ENCODE measurements at places on chromosomes 7 and 10.

DNA sequence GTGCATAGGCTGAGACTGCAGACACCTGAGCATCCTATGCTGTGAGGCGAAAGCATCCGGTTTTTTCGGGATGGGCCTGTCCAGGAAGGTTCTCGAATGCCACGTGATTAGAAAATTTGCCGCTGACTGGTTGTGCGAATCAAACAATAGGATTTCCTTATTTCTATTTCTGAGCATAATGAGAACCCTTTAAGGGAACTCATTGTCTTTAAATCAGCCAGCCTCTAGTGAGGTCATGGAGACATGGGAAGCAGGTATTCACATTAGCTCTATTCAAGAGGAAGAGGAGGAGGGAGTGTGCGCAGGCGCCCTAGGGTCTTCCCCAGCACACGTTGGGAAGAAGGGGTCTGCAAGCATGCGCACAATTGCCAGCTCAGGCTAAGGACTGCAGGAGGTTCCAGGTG is 5.6 kb downstream of the GIMAP1 start:
- DNase-seq, result no peak

DNA sequence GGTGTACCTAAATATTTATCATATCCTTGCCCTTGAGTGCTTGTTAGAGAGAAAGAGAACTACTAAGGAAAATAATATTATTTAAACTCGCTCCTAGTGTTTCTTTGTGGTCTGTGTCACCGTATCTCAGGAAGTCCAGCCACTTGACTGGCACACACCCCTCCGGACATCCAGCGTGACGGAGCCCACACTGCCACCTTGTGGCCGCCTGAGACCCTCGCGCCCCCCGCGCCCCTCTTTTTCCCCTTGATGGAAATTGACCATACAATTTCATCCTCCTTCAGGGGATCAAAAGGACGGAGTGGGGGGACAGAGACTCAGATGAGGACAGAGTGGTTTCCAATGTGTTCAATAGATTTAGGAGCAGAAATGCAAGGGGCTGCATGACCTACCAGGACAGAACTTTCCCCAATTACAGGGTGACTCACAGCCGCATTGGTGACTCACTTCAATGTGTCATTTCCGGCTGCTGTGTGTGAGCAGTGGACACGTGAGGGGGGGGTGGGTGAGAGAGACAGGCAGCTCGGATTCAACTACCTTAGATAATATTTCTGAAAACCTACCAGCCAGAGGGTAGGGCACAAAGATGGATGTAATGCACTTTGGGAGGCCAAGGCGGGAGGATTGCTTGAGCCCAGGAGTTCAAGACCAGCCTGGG is 11.4 kb downstream of the SERPINE1 start:
- peak; percentile 35 for DNase-seq

- DNase-seq, result no peak
Measured at GRCh38 chr7:143285806-143286521, 1.2 kb downstream of the TMEM139 start.

DNA sequence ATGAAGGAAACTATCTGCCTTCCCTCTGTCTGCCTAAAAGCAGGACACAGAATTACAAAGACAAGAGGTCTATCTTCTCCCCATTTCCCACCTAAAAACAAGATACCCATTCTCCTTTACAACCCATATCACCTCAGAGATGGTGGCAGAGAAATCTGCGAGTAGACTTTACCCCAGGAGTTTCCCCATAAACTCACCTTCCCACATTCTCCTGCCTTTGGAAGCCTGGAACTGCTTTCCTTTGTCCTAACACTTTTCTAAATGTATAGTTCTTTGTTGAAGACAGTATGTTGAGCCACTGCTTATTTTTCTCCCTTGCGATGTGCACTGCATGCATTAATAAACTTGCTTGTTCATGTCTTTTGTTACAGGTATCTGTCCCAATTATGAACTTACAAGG is 8.0 kb downstream of the SHTN1 start:
- DNase-seq, result no peak

DNA sequence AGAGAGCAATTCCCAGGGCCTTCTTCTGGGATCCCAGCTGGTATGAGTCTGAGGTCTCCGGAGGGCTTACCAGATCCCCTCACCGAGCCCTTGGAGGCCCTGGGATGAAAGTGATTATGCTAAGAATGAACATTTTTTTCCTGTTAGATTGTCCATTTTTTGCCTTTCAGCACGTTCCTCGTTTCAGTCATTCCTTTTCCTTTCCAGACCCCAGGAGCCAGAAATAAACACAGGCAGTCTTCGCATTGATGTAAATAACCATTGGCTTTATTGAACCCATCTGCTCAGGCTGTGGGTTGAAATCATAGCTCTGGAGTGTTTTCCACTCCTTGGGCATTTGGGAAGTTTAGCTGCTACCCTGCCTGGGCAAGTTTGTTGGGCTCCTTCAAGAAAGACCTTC is 320.9 kb upstream of the AUTS2 start:
- DNase-seq, result no peak

- DNase-seq, result no peak
Measured at GRCh38 chr10:103105462-103105861, 87.6 kb downstream of the NT5C2 start.

- no peak for DNase-seq
Measured at GRCh38 chr7:64686493-64687184, 20.7 kb downstream of the ZNF107 start.

GRCh38 chr10:43749145-43749576 is 100.5 kb upstream of the ZNF32 start:
- no peak for DNase-seq

- no peak for DNase-seq
Measured at GRCh38 chr7:35255443-35256255, 1.7 kb upstream of the TBX20 start.

DNA sequence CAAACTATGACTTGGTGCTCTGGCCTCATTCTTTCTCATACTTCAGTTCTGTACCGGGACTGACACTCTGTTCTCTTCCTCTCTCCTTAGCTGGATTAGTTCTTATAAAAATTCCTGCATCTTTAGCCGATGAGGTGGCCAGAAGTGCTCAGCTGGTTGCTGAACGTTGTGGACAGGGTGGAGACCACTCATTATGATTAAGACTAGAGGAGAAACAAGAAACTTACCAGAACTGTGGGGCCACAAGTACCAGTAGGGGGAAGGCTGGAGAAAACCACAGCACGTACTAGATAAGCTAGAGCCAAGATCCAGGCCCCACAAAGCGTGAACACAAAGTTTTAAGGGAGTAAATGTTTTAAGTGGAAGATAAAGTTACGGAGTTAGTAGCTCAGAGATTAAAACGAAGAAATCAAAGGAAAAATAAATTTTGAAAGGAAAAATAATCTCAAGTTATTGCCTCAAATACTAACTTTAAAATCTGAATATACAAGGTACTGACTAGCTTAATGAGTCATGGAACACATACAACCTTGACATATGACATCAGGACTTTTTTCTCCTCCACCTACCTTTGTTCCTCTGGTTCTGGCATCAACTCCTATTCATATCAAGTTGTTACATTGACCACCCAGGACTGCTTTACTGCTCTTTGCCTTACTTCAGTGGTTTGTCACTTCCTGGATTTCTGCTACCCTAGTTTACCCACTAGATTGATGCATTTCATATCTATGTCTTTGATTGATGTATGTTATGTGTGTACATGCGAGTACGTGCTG is 469.0 kb downstream of the TFEC start:
- DNase-seq, result no peak

DNA sequence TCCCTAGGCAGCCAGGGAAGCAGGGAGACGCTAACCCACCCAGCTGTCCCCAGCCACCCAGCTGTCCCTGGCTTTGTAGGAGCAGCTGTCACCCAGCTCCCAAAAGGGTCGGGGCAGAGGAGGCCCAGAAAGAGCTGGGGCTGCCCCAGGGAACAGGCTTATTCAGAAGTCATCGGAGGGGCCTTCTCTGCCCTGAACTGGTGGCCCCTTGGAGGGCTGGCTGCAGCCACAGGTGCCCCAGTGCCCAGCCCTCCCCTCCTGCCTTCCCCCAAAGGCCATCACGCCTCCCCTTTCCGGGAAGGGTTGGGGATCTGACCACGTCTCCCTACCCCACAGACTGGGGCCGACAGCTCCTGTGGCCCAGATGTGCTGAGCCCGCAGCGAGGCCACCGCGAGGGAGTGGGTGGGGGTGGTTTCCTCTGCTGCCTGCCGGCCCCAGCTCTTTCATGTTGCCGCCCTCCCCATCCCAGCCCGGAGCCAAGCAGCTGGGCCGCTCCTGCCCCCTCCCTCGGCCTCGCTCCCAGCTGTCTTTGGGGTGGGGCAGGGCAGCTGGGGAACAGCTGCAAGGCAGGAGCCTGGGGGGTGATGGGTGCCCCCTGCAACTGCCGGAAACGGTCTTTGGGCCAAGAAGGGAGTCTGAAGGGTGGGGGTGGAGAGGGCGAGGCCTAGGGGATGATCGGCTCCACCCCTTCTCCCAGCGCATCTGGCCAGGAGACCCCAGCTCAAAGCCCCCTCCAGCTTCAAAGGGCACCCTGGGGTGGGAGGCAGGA is 16.8 kb downstream of the TRIM8 start:
- DNase-seq, result peak; percentile 54

- DNase-seq, result peak; percentile 65
Measured at GRCh38 chr7:514651-515598, 4.7 kb downstream of the PDGFA start.

DNA sequence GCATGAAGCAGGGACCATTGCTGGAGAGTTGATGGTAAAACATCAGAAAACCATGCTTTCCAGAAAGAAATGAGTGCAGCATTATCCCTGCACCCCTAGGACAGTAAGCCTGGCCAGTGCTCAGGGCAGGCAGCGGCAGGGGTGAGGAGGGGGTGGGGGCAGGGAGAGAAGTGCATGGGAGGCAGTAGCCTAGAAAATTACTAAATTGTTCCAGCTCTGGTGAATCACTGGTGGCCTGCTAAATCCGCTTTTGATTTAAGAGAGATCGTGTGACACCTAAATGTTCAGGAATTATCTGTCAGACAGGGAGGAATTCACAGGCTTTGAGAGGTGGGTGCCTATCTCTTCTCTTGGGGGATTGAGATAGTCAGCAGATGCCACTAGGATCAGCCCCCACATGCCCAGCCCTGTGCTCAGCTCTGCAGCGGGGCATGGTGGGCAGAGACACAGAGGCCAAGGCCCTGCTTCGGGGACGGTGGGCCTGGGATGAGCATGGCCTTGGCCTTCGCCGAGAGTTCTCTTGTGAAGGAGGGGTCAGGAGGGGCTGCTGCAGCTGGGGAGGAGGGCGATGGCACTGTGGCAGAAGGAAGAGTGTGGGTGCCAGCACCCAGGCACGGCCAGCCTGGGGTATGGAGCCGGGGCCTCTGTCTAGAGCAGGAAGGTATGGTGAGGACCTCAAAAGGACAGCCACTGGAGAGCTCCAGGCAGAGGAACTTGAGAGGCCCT is 5.0 kb upstream of the AQP1 start:
- no peak for DNase-seq

- no peak for DNase-seq
Measured at GRCh38 chr10:51522858-51523257, 176.5 kb downstream of the CSTF2T start.

GRCh38 chr7:128323040-128323439 is 20.7 kb downstream of the RBM28 start:
- DNase-seq, result no peak

DNA sequence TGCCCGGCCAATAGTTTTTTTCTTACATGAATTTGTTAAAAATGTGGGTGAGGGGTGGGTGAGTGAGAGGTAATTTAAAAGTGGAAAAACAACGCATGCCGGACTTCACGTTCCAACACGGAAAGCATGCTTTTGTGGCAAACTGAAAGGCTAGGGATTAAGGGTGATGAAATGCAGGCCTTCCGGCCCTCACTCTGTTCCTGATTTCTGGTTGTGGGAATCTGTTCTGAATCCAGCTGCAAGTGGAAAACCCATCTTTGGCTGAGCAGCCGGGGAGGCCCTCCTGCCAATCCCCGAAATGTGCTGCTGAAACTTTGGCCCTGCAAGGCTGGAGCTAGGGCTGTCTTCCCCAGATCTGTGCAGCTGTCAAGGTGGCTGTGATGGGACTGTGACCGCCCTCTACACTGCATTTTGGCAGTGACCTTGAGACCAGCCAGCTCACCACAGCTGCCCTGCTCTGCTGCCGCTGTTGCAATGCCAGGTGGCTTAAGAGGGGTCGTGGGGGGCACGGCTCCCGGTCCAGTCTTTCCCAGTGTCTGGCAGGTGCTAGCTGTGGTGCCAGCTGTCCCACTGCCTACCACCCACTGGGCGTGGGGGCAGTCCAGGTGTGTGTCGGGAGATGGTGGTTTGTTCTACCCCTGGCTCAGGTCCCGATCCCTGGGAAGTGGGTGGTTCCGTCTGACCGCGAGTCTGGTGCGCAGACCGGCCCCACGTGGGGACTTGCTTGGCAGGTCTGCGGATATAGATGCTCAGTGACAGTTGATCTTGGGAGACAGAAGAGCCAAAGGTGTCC is 39.0 kb downstream of the TET1 start:
- peak; percentile 18 for DNase-seq

DNA sequence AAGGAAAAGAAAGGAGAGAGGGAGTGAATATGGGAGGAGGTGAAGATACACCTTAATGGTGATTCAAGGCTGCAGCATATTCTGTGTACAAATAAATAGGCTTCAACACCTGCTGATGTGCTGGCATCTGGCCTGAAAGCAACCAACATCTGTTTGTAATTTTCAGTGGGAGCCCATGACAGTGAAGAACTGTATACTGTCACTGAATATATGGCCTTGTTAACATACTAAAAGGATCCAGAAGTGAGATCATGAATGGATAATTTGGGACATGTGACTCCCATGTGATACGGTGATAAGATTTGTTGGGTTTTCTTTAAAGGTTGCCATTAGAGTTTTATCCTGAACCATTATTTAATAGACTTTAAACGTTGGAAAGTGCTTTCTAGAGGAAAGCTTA is 459.3 kb downstream of the CNTNAP2 start:
- no peak for DNase-seq

- no peak for DNase-seq
Measured at GRCh38 chr10:79377557-79378382, 30.5 kb downstream of the PPIF start.

DNA sequence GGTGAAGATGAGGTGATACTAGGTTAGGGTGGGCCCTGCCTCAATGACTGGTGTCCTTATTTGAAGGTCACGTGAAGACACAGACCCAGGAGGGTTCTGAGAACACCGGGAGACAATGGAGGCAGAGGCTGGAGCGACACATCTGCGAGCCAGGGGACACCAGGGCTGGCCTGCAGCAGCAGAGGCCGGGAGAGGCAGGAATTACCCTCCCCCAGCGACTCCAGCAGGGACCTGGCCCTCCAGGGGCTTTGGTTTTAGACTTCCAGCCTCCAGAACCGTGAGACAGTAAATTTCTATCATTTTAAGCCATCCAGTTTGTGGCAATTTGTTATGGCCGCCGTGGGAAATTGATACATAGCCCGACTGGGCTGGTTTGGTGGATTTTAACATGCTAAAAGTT is 152.2 kb downstream of the DNAJB6 start:
- DNase-seq, result no peak

GRCh38 chr7:106604303-106604924 is 56.5 kb downstream of the CCDC71L start:
- no peak for DNase-seq

GRCh38 chr7:66182920-66183319 is 22.2 kb upstream of the TPST1 start:
- DNase-seq, result no peak

GRCh38 chr7:152862006-152862405 is 102.5 kb downstream of the ACTR3B start:
- DNase-seq, result no peak

- peak; percentile 43 for DNase-seq
Measured at GRCh38 chr10:104580774-104581675, 60.1 kb upstream of the SORCS3 start.

GRCh38 chr7:104982308-104983075 is 31.5 kb upstream of the KMT2E start:
- DNase-seq, result no peak

Data from caudate nucleus (tissue), 63 donors.